ENCODE measurements at places on chromosomes 5 and 9.

GRCh38 chr9:76037587-76038225 lies 147.2 kb downstream of the PCSK5 start:
- no peak for DNase-seq

DNA sequence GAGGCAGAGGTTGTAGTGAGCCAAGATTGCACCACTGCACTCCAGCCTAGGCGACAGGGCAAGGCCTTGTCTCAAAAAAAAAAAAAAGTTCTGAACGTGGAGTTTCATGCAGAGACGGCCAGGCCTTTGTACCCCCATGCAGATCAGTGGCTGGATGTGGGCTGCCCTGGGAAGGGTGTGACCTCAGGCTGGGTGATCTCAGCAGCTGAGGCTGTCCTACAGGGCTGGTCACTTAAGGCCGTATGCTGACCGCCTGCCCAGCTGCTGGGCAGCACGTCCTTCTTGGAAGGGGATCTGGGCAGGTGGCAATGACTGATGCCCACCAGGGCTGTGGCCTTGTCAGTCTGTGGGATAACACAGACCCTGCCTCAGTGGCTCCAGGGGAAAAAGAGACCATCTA lies 37.2 kb upstream of the GRHPR start:
- DNase-seq: no peak

GRCh38 chr5:169717288-169717687 lies 80.2 kb downstream of the DOCK2 start:
- DNase-seq: no peak

- DNase-seq: no peak
Measured at GRCh38 chr9:120944434-120944843, 17.8 kb upstream of the TRAF1 start.

DNA sequence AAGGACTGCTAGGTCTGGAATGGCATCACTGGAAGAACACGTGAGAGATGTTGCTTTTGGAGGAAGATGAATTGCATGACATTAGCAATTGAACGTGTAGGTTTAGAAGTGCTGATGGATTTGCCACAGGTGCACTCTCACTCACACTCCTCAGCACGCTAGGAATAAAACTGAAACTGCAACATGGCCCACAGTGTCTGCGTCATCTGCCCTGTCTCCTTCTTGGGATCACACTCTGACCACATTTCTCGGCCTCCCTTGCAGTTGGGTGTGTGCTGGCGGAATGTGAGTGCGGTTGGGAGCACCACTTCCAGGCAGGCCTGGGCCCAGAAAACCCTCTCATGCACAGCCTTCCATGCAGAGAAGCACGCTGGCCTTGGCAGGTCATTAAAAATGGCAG lies 152.8 kb upstream of the LHFPL2 start:
- no peak for DNase-seq

DNA sequence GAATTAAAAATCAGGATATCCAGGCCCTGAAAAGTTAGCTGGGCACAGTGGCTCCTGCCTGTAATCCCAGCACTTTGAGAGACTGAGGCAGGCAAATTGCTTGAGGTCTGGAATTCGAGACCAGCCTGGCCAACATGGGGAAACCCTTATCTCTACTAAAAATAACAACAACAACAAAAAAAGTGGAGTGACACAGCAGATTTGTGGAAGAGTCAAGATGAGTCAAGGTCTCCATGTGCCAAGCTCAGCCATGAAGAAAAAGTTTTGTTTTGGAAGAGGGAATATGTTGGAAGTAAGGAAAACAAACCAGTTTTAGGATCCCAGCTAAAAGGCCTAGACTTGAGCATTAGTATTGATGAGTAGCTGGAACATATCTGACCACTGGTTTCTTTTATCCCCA lies 14.7 kb downstream of the LRRC70 start:
- DNase-seq: no peak

- no peak for DNase-seq
Measured at GRCh38 chr5:178785999-178786398, 55.5 kb upstream of the ZNF354A start.

- DNase-seq: no peak
Measured at GRCh38 chr9:132008855-132009812, 70.5 kb downstream of the MED27 start.

GRCh38 chr5:172606156-172606785 lies 34.8 kb upstream of the NEURL1B start:
- DNase-seq: no peak

GRCh38 chr9:135166565-135166964 lies 79.1 kb downstream of the OLFM1 start:
- no peak for DNase-seq

- DNase-seq: no peak
Measured at GRCh38 chr5:141969783-141970771, 1.2 kb downstream of the RNF14 start.

DNA sequence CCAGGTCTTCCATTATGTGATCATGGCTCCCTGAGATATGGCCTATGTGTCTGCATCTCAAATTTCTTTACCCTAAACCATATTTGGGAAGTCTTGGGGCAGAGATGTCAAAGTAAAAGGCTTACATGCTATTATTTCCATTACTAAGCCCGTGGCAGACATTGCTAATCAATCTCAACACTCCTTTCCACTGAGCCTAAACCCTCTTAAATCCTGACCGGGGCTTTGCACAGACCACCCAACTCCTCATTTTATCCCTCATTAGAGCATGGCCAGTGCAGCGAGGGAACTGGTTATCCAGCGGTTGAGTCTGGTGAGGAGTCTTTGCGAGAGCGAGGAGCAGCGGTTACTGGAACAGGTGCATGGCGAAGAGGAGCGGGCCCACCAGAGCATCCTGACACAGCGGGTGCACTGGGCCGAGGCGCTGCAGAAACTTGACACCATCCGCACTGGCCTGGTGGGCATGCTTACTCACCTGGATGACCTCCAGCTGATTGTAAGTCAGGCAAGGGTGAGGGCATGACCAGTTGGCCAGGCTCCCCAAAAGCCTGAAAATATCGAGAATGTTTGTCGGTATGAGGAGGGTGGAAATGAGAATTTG lies 11.0 kb downstream of the BSPRY start:
- DNase-seq: no peak

DNA sequence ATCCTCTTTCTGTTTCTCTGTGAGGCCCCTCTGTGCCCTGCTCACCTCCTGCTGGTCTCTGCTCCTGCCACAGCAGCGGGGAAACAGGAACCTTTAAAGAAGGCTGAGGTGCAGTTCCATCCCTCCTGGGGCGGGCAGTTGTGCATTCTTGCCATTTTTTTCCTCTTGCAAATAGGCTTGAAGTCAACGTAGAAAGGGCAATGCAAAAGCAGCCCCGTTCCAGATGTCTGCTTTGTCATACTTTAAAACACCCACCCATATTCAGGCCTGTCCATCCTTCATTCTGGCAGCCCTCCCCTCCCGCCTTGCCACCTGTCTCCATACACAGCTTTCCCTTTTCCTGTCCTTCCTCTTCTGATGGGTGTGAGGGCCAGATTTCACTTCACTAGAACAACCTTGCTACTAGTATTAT lies 65.4 kb upstream of the KLF9 start:
- no peak for DNase-seq

DNA sequence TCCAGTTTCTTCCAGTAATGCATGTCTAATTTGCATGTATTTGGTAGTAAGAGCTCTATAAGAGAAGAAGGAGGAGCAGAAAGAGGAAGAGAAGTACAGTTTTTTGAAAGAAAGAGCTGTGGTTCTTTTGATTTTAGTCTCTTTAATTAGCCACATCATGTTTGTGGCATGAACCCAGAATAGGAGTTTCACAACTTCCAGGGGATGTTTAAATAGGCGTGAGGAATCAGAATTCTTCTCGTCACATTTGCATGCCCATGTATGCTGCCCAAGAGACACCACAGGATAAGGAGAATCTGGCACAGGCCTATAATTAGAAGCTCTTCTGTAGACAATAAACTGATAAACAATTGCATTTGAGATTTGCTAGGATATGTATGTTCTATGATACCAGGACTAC lies 78.7 kb downstream of the GAS1 start:
- no peak for DNase-seq

GRCh38 chr5:140108093-140109017 lies 5.6 kb upstream of the PURA start:
- DNase-seq: peak; percentile 17

GRCh38 chr5:128340648-128341047 lies 197.4 kb downstream of the FBN2 start:
- no peak for DNase-seq

DNA sequence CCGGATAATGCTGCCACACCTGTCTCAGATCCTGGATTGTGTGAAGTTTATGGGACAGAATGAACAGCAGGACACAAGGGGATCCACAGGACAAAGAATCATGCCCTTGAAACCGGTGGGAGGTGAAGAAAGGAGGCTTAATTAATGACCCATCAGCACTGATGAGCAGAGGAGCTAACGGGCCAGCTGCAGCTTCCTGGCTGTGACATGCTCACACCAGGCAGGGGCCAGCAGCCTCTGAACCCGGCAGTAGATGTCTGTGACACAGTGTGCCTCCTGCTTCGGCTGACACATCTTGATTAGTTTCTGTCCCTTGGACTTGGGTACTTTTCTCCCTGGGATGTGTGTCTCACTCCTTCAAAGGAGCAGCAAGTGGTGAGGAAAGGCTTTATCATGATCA lies 328.8 kb upstream of the BRINP1 start:
- DNase-seq: no peak

DNA sequence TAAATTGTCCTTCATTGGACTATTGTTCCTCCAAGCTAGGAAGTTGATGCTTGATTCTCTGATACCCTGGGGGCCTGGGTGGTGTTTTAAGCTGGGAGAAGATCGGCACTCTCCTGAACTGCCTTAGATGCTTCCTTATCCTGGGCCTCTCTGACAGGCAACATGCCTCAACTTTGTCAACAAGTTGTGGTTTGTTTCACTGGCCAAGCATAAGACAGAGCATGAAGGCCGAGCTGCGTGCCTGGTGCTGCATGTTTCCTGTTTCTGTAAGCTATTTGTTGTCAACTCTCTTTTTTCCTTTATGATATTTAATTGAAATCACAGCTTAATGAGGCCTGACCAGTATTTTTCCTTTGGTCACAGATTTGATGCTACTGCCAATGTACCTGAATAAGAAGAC lies 187.6 kb upstream of the TNC start:
- DNase-seq: no peak

DNA sequence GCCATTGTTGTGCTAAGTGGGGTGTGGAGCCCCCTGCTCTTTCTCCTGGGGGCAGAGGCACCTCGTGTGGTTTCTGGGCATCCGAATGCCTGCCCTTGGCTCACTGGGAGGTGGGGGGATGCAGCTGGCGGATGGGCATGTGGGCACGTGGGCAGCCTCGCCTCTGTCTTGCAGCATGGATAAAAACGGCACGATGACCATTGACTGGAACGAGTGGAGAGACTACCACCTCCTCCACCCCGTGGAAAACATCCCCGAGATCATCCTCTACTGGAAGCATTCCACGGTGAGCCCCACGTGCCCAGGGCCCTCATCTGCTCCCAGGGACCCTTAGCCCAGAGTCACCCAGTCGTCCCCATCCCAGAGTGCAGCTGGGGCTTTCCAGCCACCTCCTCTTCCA lies 25.3 kb downstream of the PTGES2 start:
- no peak for DNase-seq

- no peak for DNase-seq
Measured at GRCh38 chr9:98709968-98710965, 1.5 kb upstream of the GABBR2 start.

- no peak for DNase-seq
Measured at GRCh38 chr5:178981381-178981780, 13.7 kb downstream of the GRM6 start.

GRCh38 chr9:111039231-111039906 lies 1.1 kb upstream of the LPAR1 start:
- no peak for DNase-seq

DNA sequence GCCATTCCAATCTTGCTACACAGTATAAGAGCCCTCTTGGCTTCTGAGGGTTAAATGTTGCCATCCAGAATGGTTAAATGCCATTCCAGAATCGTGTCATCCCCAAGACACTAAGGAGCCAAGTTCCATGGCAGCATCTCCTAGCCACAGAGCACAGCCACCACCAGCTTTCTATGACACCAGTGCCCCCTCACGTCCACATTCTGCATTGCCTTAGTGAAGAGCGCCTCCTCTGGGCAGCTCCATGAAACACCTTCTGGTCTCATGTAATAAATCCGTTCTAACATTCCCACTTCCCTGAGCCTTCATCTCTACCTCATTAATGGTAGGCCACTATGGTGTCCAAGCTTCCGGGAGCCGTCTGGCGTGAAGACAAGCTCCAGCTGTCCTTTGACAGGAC lies 12.4 kb downstream of the CBY3 start:
- peak; percentile 32 for DNase-seq

GRCh38 chr9:91346644-91347043 lies 15.1 kb downstream of the AUH start:
- no peak for DNase-seq

- no peak for DNase-seq
Measured at GRCh38 chr5:124816381-124816780, 69.9 kb upstream of the ZNF608 start.

DNA sequence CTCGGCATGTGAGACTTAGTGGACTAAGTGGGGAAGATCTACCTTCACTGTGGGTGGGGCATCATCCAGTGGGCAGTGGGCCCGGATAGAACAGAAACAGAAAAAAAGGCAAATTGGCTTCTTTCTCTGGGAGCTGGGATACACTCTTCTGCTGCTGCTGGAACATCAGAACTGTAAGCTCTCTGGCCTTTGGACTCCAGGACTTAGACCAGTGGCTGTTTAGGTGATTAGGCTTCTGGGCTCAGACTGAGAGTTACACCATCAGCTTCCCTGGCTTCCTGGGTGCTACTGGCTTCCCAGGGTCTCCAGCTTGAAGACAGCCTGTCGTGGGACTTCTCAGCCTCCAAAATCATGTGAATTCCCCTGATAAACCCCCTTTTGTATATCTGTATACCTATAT lies 122.7 kb upstream of the SLC28A3 start:
- DNase-seq: no peak

GRCh38 chr5:157253547-157253946 lies 12.4 kb upstream of the CYFIP2 start:
- DNase-seq: no peak

- no peak for DNase-seq
Measured at GRCh38 chr5:151562019-151562707, 29.0 kb downstream of the FAT2 start.

- no peak for DNase-seq
Measured at GRCh38 chr5:24225051-24225450, 419.7 kb downstream of the CDH10 start.

DNA sequence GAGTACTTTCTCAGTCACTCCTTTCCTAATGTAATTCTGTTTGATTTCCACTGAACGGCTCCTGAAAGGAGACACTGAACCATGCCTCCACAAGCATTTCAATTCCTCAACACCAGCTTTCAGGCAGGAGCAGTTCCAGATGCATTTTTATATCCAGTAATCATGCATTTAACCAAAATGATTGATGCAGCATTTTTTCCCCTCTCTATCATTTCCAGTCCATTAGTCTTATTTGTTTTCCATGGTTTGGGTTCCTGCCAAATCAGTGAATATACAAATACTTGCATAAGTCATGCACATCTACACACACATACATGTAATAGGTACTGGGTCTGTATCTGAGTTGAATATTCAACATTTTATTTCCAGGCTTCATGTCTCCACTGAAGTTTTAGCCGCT lies 122.7 kb downstream of the GRIA1 start:
- no peak for DNase-seq

- DNase-seq: no peak
Measured at GRCh38 chr5:149778303-149779123, 48.4 kb downstream of the PPARGC1B start.

GRCh38 chr5:122150215-122150614 lies 20.9 kb downstream of the ZNF474 start:
- DNase-seq: no peak
